ENCODE measurements at places on chromosomes 4 and X.

DNA sequence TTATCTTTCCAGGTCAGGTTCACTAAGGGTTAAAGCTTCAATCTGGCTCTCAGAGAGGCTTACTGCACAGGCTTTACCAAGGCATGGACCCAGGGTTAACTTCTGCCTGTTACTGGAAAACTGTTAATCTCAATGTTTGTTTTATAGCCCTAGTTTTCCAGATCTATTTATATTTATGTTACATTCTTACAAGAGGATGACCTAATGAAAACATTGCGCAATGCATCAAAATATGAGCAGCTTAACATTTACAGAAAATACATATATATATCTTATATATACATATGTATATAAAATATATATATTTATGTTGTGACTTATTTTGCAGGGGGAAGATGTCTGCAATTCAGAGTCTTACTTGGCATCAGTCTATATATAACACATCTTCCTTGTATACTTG lies 112.3 kb downstream of the PCDH19 start:
- no peak for DNase-seq

GRCh38 chr4:52172166-52172565 lies 121.1 kb downstream of the SPATA18 start:
- no peak for DNase-seq

GRCh38 chrX:69361311-69361845 lies 142.7 kb upstream of the NALF2 start:
- no peak for DNase-seq

GRCh38 chr4:146510942-146511341 lies 10.8 kb downstream of the SLC10A7 start:
- no peak for DNase-seq

- DNase-seq, result no peak
Observed at GRCh38 chr4:73864365-73864764, 4.8 kb upstream of the CXCL1 start.

DNA sequence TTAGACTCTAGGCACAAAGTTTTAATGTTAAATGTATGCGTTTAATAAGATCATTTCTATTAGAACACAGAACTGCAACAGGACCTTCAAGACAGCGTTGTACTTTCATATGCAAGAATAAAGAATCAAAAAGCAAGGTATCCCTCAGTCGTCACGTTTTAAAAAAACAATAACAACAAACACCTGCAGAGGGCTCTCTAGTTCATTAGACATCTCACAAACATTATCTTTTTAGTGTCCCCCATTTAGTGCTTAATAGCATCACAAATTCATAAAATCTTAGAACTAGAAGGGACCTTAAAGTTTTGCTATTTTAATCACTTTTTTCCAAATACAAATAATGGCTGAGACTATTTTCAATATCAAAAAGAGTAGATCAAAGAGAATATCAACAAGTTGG lies 236.6 kb downstream of the DCHS2 start:
- no peak for DNase-seq

DNA sequence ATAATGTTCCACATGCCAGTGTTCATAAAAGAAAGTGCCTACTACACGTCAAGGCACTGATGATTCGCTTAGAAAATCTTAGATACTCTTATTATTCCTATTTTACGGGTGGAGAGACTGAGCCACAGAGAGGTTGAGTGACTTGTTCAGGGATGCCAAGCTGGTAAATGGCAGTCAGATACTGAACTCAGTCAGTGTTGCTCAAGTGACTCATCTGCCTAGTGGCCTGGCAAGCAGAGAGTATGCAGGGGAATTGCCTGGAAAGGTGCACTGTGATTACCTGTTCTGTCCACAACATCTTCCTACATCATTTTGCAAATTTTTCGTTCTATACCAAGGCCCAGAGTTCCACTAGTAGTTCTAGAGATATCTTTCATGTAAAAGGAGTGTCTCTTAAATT lies 68.4 kb downstream of the RAPGEF2 start:
- DNase-seq, result no peak

DNA sequence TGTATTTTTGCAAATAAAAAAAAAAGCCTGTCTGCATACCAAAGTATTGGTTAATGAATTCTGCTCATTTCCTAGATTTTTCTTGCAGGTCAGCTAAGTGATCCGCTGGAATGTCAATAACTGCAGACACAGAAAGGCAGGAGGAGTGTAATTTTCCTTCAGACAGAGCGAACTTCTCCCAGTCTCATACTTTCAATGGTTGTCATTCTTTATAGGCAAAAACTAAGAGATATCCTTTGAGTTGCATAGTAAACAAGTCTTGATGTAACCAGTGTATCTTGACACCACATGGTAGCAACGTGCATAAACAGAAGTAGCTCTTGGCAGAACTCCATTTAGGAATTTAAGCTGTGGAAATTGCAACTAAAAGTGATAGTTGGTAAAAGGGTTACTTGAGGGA lies 8.2 kb downstream of the CAPN6 start:
- no peak for DNase-seq

- DNase-seq, result no peak
Observed at GRCh38 chr4:173191623-173192041, 23.0 kb downstream of the GALNT7 start.

DNA sequence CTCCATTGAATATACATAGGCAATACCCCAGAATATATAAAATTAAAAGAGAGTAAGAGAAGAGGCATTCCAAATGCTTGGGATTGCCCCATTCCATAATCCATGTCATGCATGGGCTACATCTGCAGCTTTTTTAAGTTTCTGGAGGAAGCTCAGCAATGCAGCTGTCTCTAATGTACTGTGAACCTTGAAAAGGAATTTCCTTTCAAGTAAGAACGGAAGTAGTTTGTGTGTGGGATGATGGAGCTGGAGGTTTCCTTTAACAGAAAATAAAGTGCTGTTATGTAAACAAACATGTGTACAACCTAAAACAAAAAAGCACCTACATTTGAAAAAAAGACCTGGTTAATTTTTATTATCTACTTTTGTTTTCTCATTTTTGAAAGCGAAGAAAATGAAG lies 303.5 kb downstream of the BMPR1B start:
- no peak for DNase-seq

Data from CD4-positive, alpha-beta T cell treated with Interleukin-15 for 4 hours (primary cell).